Fibroblast of skin of scalp (primary cell): ENCODE measurements at places on chromosomes 16 and 17.

DNA sequence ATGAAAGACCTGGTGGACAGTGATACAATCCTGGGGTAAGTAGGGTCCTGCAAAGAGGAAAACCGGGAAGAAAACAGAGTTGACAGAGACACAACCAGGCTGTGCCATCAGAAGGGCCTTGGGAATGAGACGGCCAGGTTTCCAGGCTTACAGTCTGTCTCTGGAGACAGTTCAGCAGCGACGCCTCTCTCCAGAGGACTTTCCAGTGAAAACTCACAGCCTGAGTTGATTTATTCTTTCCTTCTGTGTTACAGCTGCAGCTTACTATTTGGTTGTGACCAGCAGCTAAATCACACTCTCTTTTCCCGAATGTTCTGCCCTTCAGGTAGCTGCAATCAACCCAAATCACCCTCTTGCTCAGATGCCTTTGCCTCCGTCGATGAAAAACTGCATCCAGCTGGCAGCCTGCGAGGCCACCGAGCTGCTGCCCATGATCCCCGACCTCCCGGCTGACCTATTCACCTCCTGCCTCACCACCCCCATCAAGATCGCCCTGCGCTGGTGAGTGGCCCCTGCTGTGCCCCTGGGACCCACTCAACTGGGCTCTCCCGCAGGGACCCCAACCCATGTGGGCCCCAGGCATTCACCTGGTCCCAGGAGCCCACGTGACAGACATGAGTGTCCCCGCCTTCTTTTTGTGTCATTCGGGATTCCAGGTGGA is 209.2 kb downstream of the RPTOR start:
- no peak for DNase-seq

- DNase-seq = no peak
These were observed 9.4 kb upstream of the TMEM88 start for GRCh38 chr17:7845359-7846062.

DNA sequence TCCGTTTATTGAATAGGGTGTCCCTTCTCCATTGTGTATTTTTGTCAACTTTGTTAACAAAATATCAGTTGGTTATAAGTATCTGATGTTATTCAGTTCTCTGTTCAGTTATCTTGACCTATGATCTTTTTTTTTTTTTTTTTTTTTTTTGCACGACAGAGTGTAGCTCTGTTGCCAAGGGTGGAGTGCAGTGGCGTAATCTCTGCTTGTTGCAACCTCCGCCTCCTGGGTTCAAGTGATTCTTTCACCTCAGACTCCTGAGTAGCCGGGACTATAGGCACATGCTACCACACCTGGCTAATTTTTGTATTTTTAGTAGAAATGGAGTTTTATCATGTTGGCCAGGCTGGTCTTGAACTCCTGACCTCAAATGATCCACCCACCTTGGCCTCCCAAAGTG is 215.8 kb downstream of the BCAS3 start:
- DNase-seq = no peak

- DNase-seq = no peak
These were observed 68.2 kb downstream of the VAT1L start for GRCh38 chr16:77856438-77857160.

DNA sequence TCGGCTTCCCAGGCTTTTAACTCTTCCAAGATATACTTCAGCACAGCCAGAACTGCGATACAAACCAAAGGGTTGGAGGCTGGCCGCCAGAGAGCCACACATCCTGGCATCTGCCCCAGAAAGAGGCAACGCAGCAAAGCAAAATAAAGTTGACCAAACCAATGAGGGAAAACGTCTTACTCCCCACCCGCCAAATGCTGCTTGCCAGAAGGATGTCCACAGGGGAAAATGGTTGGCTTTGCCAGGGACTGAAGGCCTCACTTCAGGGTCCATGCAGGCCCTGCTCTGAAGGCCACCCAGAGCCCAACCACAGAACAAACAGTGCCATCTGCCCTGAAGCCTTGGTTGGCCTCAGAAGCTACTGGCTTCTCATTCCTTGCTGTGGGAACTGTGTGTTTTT is 15.0 kb downstream of the CACNG1 start:
- DNase-seq = no peak

DNA sequence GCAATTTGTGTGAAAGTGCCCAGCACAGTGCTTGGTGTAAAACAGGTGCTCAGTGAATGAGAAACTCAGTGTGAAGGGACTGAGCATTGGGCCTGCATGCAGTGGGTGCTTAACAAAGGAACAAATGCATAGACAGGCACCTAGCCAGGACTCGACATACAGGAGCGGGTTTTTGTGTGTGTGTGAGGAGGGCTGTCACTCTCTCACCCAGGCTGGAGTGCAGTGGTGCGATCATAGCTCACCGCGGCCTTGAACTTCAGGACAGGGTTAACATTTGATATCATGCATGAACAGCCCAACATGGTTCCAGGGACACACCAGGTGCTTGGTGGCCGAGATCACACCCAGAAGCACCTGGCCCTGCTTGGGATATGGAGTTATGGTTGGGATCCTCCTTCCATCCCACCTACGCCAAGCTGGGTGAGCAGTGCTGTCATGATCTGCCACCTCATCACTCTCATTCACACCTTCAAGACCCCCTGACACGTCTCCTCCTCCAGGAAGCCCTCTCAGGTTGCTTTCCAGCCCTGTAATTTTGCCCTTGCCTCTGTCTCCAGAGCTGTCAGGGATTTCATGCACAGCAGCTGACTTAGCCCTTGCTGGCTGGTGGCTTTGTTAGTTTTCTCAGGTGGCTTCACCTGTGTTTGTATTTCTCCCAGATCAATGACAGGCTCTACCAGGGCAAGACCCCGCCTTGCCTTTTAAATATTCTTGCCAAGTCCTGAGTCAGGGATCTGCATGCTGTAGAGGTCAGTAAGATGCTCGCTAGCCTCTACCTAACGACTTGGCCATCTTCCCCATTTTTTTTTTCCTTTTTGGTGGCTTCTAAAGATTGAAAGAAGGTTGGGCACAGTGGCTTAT is 66.4 kb downstream of the OR1D5 start:
- DNase-seq = no peak

DNA sequence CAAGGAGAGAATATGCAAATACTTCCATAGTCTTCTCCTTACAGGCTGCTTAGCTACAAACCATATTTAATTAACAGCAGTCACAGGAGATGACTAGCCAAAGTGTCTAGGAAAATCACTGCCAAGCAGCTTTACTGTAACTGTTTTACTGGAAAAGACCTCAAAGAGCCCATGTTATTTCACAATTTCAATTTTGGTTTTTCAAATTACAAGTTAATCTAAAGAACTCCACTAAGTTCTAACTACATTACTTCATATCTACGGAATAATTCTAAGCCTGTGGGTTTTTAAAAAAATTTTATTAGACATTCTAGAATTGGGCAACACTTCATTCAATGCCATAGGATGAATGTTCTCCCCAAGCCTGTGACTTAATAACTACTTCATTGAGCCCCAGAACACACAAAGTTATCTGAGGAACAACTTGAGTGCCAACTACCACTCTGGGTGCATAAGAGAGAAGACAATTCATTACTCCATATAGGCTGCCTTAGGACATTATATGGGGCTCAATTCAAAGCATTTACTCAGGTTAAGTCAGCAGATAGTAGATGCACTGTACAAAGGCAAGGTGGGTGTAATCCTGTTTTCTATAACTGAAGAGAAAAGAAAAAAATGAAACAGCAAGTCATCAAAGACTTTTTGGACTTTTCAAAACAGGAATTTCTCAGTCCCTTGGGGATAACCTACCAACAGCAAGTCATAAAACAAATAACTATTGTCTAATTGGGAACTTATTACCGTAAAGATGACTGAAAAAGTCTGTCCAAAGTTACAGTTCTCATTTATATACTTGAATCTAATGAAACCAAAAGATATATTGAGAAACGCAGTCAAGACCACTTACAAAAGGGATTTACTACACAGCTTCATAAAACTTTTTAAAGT is 33.0 kb downstream of the STAT3 start:
- peak; percentile 52 for DNase-seq

DNA sequence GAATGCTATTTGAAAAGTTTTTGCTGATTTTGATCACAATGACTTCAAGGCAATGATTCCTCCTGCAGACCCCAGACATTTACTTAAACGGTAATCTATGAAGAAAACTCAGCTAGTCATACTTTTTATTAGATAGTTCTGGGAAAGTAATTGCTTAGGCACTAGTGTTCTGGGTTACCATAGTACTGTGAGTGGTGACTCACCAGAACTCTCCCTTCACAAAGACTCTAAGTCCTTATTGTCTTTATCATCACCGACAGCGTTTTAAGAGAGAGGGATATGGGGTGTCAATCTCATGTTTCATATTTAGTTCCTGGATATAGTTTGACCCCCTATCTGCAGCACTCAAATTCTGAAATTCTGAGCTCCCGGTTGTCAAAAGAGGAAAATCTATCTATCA is 43.0 kb upstream of the CDH8 start:
- peak; percentile 8 for DNase-seq

DNA sequence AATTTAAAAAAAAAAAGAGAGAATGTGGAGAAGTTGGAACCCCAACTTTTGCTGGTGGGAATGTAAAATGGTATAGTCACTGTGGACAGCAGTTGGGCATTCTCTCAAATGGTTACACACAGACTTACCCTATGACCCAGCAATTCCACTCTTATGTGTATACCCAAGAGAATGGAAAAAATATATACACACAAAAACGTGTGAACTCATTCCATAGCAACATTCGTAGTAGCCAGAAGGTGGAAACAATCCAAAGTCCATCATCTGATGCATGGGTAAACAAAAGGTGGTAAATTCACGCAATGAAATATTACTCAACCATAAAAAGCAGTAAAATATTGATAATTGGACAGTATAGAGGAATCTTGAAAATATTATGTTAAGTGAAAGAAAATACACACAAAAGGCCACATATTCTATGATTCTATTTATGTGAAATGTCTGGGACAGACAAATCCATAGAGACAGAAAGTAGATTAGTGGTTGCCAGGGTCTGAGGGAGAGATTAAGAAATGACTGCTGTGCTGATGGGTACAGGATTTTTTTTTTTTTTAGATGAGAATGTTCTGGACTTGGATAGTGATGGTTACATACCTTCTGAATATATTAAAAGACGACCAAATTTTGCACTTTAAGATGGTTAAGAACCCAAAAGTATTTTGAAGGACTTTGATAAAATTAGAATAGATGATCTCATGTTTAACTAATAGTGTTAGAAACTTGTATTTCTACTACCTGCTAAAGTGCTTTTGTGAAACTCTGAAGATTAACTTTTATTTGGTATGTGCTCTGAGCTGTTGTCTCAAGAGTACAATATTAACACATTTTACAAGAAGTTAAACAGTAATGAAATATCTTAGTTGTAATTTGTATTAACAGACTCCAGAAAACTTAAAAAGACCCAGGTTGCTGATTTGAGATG is 60.9 kb downstream of the MRTFB start:
- DNase-seq = no peak

GRCh38 chr16:75305364-75306098 is 54.1 kb upstream of the BCAR1 start:
- peak; percentile 99 for DNase-seq

- no peak for DNase-seq
These were observed 16.7 kb upstream of the BLMH start for GRCh38 chr17:30308406-30308805.

- DNase-seq = no peak
These were observed 76.6 kb downstream of the PARN start for GRCh38 chr16:14553447-14553846.

DNA sequence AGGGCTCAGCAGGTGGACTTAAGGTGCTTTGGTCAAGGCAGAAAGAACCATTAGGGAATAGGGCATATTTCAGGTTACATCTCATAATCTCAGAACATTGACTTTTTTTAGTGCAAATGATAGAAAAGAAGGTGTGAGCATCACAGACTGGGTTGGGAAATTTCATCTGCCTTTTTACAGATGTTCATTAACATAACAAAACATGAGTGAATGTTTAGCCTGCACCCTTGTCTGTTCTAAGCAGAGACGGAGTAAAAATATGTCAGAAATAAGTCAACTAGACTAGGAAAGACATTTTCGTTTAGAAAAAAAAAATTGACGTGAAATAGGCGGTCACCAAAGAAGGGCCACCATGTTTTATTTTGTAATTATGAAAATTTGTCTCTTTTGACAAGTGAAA is 127.5 kb upstream of the CDH13 start:
- DNase-seq = no peak

DNA sequence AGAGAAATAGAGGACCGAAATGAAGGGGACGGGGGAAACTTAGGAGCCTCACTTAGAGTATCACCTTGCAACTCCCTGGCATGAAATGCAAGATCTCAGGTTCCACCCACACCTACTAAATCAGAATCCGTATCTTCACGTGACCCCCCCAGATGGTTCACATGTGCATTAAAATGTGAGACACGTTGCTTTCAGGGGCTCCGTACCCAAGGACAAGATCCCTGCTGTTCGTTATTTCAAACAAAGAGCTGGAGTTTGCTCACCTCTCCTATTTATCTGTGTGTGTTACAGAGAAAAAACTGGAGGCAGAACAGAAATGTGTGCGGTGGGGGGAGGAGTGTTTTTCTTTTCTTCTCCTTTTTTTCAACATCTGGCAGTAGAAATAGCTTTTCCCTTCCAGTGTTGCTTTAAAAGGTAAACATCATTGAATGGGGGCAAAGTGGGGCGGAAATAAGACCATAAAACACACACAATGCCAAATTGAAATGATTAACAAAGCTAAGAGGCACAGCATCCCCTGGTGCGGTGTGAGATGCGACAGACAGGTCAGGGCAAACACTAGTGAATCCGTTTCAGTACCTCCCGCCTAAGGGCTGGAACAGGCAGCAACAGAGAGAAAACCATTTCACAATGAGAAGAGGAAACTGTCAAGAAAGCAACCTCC is 145.4 kb downstream of the SOX9 start:
- DNase-seq = no peak

GRCh38 chr17:60832631-60833030 is 155.0 kb downstream of the BCAS3 start:
- no peak for DNase-seq

DNA sequence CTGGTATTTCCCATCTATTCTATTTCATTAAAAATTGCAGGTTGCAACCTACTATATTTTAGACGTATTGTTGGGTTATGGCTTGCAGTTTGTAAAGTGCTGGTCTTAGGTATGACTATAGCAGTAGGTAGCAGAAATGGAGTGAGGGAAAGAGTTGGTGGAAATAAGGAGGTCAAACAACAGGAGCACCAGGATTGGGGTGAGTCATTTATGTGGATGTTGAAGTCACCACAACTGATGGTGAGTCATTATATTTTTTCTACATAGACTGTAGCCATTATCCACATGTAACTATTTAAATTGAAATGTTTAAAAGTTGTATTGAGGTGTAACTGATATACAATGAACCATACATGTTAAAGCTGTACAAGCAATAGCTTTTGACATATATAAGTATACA is 25.0 kb upstream of the HS3ST3A1 start:
- peak; percentile 68 for DNase-seq

DNA sequence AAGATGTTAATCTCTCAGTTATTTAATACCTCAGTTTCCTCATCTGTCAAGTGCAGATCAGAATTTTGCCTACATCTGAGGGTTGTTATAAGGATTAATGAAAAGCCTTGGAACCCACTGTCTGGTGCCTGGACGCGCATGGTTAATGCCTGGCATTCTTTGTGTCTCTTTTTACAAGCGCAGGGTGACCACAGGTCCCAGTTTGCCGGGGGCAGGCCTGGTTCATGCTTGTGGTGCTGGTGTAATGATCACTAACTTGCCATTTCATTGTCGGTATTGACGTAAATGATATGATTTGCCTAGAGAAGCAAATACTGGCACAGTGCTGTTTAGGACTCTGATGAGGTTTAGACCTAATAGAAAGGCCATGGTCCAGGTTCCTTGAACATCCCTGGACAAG is 23.1 kb downstream of the MRC2 start:
- no peak for DNase-seq
